ENCODE measurements at places on chromosomes 6 and 20.
A peak's percentile ranks its signal among the peaks of the same experiment; 100 is the strongest.

DNA sequence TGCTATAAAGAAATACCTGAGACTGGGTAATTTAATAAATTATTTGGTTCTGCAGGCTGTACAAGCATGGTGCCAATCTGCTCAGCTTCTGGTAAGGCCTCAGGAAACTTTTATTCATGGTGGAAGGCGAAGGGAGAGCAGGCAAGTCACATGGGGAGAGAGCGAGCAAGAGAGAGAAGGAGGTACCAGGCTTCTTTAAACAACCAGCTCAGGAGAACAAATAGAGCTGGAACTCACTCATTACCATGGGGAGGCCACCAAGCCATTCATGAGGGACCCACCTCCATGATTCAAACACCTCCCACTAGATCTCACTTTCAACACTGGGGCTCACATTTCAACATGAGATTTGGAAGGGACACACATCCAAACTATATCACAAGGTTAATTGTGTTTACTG lies 44.9 kb upstream of the CRISP1 start:
- no peak for DNase-seq

- DNase-seq, result no peak
Measured at GRCh38 chr20:14331646-14332045, 5.8 kb downstream of the FLRT3 start.

GRCh38 chr6:116714296-116714695 lies 33.3 kb downstream of the KPNA5 start:
- no peak for DNase-seq

- DNase-seq, result peak; percentile 38
Measured at GRCh38 chr6:149925974-149926777, 3.3 kb upstream of the RAET1G start.

GRCh38 chr20:13289031-13289430 lies 68.0 kb downstream of the ISM1 start:
- DNase-seq, result no peak

- no peak for DNase-seq
Measured at GRCh38 chr20:49889001-49889934, 26.1 kb downstream of the SPATA2 start.

DNA sequence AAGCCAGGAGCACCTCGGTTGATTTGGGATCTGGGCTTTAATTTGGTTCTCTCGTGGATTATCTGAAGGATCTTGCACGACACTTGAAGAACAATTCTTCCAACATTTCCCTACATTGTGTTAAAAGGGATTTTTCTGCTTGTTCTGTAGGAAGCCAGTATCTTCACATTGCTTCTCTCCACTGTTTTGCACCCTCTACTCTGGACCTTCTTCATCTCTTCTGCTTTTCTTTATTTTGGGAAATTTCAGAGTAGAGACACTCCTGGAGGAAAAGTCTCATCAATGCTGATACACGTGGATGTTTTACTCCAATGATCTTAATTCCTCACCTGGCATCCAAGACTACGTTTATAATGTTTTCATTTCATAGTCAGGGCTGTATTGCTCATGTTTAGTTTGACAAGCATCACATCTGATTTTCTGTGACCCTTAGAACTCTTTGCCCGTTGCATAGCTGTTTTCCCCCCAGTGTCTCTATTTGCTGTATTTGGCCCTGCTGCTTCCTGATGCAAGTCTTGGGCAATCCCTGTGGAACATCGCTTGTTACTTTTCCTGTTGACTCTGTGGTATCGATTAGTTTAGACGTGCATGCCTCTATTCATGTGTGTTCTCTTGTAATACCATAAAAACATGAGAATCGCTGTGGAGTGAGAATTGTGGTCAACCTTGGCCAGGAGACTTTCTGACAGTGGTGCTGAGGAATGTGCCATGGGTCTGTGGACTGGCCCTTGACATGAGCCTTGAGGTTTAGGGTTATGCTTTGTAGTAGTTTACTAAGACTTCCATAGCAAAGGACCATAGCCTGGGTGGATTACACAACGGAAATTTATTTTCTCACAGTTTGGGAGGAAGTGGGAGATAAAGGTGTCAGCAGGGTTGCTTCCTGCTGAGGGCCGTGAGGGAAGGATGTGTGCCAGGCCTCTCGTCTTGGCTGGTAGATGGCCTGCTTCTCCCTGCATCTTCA lies 12.5 kb downstream of the PLCB1 start:
- no peak for DNase-seq

DNA sequence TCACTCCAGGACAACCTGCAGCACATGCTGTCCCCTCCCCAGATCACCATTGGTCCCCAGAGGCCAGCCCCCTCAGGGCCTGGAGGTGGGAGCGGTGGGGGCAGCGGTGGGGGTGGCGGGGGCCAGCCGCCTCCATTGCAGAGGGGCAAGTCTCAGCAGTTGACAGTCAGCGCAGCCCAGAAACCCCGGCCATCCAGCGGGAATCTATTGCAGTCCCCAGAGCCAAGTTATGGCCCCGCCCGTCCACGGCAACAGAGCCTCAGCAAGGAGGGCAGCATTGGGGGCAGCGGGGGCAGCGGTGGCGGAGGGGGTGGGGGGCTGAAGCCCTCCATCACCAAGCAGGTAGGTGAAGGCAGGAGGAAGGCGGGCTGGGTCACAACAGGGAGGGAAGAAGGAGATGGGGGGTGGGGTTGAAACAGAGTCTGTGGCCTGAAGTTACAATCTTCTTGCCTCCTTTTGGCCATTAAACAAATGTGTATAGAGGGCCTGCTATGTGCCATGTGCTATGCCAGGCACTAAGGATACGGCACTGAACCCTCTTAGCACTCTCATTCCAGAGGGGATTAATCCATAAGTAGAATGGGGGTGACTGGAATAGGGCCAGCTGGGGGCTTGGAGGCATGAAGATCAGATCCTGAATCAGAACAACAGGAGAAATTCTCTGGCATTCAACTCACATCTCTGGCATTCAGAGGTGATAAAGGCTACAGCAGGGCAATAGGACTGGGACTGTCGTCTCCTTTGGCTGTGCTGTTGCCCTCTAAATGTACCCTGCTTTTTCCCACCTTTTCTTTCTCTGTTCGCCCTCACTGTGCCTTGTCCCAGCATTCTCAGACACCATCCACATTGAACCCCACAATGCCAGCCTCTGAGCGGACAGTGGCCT lies 10.5 kb upstream of the ZBTB9 start:
- no peak for DNase-seq

GRCh38 chr6:119334535-119335264 lies 14.9 kb downstream of the MAN1A1 start:
- no peak for DNase-seq

GRCh38 chr6:26249707-26249956 lies 115.4 kb upstream of the BTN3A2 start:
- DNase-seq, result no peak

DNA sequence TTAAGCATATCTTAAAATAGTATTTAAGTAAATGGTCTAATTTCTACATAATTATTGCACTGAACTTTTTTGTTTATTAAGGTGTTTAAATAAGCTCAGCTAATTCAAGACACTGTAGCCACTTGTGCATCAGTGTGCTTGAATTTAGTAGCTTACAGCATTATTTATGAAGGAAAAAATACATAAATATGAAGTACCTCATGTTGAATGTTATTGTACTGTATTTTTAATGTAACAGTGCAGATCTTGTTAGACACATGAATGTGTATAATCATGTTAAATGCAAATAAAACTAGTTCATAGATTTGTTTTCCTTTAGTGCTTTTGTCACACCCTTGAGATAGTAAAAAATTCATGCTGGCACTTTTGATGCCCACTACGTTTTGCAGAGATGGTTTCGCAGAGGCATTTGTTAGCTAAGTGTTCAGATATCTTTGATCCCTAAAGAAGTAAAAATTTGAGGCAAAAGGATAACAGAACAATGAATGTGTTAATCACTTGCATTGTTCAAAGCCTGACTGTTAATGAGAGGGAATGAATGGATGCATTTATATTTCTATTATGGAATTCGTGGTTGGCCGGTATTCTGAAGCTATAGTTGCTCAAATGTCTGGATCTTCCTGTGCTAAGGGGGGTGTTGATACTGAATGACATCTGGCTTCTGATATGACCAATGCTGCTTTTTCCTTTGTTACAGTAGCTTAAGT lies 8.8 kb downstream of the BTBD3 start:
- no peak for DNase-seq

- DNase-seq, result no peak
Measured at GRCh38 chr20:22410556-22411130, 173.7 kb downstream of the FOXA2 start.

- DNase-seq, result no peak
Measured at GRCh38 chr6:15620611-15621010, 42.2 kb downstream of the DTNBP1 start.

GRCh38 chr6:160124605-160125004 lies 3.0 kb downstream of the SLC22A1 start:
- no peak for DNase-seq

DNA sequence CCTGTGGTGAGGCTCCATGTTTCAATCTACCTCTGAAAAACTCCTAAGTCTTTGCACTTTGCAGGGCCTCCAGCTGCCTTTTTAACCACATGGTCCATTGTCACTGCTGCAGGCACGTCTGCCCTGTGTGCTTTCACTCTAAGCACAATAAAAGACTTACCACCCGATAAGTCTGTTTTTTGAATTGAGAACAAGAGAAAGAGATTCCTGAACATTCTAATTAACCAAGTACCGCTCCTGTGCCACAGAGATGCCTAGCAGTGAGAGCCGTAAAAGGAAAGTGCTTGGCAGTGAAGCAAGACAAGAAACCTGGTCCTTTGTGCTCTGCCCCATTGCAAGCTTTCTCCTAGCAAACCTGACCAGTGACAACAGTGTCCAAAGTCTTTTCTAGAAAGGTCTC lies 487.6 kb upstream of the FLRT3 start:
- DNase-seq, result no peak

DNA sequence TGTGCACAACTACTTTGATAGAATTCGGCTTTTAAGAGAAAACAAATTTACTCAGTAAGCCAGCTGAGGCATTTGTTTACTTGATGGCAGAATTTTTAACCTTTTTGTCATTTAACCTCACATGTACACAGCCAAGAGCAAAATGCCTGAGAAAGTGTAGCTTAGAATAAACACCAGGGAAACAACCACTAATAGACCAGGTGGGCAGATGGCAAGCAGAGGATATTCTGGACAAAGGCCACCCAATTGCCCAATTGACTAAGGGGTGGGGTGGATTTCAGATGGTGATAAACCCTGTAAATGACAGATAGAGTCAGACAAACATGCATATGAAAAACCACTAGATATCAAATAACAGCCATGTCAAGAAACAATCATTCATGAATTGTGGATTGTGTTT lies 190.7 kb upstream of the FBXL4 start:
- DNase-seq, result no peak

DNA sequence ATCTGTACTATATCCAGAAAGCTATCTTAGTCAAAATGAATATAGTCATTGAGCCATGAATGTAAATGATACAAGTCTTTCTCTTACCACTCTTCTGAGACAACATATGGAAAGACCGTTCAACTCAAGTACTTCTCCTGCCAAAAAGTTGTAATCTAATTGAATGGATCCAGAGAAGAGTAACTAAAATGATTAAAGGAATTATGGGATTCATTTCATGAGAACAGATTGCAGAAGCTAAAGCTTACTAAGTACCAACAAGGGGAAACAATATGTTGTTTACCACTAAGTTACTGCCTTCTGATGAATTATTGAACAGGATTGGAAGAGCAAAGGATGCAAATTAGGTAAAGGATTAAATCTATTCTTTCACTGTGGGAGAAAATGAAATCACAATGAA lies 2.0 kb upstream of the LGSN start:
- no peak for DNase-seq

DNA sequence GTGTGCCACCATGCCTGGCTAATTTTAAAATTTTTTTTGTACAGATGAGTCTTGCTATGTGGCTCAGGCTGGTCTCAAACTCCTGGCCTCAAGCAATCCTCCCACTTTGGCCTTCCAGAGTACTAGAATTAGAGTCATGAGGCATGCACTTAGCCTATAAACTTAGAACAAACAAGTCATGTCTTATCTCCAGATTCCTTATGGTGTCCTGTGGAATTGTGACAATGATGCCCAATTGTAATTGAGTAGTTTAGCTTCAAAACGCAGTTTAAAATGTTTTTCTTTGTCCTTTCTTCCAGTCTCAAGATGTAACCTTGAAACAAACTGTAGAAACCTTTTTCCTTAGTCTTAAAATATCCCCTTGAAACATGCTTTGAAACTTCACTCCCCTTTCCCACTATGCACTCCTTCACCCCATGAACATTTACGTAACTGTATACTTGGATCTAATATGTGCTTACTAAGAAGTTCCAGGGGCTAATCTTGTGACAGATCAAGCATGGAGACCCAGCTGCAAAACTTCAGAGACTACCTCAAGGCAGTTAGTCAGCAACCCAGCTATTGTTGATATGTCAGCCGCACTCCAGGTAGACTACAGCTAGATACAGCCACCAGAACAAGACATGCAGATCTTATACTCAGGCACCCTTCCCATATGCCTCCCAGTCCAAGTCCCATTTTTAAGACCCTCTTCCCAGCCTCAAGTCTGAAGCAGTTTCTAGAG lies 46.2 kb downstream of the MAN1A1 start:
- no peak for DNase-seq

DNA sequence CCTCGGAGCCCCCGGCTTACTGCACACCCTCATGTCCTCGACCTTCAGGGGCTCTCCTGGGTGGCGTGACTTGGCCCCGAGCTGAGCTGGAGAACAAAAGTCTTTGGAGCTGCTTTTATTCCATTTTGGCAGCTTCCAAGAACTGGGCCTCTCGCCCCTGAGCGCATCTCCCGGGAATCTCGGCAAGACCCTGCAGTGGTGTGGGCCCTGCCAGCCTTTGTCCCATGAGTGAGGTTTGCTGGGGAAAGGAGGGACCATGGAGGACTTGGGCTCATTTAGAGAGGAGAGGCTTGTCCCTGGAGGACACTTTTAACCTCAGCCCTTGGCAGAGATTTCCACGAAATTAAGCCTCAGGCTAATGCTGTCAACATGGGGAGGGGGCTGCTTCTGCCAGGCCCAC lies 62.3 kb upstream of the SLCO4A1 start:
- no peak for DNase-seq

DNA sequence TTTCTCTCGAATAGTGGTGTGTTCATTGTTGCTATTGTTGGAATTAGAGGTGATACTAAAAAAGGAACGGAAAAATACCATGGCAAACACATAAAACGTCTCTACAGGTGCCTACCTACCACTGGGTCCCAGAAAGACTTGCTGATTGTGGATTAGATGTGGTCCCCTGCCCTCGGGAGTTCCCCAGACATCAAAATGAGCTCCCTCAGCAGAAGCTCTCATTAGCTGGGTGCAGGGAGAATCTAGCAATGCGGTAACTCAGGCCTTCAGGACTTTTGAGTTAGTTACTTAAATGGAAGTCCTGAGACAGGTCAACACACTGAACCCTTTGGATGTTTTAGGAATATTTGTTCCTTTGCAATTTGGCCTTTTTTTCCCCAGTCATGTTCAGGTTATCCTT lies 6.1 kb downstream of the IRF4 start:
- no peak for DNase-seq

Data from substantia nigra (tissue), 51 donors.